ENCODE measurements at places on chromosomes 3 and 15.

GRCh38 chr3:139846729-139847128, 88.3 kb upstream of the CLSTN2 start:
- no peak for DNase-seq

DNA sequence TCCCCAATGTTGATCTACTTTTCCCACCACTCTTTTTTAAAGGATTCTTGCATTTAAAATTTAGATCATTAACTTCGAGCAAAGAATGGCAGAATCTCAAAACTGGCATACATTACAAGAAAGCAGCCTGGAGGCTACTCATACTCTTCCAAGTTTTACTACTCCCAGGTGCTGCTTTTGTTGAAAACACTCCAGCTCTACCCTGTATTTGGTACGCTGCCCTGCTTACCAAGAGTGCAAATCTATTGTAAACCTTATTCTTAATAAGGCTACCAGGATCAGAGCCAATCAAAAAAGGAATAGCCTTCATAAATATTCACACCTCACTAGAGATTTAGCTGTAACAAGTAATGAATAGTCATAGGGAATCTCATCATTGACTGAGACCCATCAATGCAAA, 11.6 kb upstream of the CNTN3 start:
- no peak for DNase-seq

GRCh38 chr15:83955806-83956265, 279.7 kb upstream of the GOLGA6L4 start:
- no peak for DNase-seq

DNA sequence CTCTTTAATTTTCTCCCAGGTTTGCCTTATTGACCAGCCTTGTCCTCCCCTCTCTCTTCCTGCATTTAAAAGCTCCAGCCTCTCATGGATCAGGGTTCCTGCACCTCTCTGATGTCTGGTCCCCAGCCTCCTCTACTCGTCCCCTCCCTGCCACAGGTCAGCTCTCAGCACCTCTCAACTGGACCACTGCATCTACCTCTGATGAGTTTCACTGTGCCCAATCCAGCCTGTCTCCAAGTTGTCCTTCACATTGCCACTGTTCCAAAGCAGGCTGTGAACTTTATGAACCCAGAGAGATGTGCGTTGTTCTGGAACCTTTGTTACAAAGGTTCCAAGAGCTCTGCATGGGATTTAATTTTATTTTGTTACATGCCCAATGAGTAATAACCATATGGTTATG, 76.6 kb downstream of the SLCO3A1 start:
- no peak for DNase-seq

DNA sequence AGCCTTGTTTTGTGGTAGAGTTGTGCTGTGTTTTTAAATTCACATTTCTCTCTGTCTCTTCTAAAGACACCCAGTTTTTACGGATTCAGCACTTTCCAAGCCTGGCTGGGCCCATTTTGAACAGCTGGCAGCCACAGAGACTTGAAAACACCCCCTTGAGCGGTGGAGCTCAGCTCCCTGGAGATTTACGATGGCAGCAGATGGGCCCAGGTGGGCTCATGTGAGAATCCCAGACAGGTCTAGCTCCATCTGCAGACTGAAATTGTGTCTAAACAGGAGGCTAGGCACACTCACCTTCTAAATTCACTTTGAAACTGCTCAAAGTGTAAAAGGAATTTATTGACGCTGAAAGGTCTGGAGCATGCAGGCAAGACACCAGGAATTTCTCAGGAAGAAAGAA, 232.0 kb upstream of the HES1 start:
- DNase-seq = no peak

DNA sequence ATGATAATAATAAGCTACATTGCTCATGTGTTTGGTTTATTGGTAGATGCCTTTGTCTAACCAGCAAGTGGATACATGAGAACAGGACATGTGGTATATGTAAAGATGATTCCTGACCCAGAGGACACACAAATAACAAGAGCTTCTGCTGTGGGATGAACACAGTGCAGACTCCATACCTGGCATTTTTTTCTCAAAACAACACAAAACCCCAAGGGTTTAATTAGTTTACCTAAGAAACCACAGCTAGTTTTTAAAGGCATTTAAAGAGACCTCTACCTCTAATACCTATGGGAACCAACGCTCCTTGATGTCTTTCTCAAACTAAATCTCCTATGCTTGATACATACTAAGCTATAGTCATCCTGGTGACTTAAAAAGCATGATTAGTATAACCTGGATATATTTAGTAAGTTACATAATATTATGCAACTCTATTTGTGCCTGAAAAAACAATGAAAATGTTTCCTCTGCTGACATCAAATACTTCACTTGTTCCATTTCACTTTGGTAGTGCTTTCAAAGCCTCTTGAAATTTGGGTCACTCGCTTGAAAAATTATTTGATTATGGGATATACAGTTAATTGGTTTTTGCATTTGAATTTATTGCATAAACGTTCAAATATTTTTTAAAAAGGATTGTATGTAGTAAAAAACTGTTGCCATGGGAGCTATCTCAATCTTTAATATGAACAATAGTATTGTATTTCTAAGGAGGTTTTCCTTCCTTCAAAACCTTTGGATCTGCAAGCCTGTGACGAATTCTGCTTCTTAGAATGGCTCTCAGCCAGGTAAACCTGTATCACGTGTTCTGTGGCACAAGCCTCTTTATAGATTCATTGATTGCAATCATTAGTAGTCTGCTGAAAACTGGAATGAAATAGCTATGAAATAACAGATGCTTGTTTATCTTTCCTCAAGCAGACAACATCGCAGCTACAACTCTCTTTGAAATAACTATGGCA, 233.0 kb upstream of the KCNMB2 start:
- no peak for DNase-seq

DNA sequence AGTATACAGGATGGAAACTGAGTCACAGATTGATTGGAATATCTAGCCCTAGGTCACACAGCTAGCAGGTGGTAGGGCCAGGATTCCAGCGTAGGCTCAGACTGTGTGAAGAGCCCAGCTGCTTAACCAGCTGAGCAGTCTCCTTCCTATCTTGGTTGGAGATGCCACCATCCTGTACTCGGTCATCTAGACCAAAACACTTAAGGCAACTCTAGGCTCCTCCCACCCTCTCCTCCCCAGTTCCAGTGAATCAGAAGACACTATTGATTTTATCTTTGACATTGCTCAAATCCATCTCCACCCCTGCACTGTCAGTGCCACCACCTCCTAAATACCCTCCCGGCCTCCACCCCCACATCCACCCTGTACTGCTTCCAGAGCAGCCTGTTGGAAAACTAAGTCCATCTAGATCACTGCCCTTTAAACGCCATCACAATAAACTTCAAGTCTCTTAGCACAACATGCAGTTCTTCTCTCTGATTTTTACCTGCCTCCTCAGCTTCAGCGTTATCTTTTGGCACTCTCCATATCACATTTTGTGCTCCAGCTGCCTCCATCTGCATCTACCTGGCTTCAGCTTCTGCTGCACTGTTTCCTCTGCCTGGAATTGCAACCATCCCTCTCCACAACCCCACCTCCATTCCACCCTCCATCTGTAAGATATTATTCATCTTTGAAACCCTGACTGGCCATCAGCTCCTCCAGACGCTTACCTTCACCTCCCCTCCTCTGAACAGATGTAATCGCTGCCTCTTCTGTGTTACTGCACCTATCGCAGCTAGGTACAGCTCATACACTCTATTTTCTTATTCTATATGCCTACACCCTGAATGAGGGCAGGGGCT, 86.8 kb upstream of the ACP3 start:
- no peak for DNase-seq

DNA sequence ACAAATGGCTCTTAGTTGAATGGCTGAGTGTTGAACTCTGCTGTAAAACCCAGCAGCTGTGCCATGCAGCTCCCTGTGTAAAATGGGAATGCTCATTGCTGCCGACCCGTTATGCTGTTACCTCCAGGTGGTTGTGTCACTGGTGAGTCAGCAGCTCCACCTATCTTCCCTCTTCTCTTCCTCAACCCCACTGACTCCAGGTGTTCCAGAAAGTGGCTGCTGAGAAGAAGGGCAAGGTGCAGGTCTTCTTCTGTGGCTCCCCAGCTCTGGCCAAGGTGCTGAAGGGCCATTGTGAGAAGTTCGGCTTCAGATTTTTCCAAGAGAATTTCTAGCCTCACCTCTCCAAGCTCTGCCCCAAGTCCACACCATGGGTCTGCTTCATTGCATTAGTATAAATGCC, 41.9 kb downstream of the NOX5 start:
- DNase-seq = no peak

- no peak for DNase-seq
These were observed 161.0 kb downstream of the PLD1 start for GRCh38 chr3:171649267-171649666.

DNA sequence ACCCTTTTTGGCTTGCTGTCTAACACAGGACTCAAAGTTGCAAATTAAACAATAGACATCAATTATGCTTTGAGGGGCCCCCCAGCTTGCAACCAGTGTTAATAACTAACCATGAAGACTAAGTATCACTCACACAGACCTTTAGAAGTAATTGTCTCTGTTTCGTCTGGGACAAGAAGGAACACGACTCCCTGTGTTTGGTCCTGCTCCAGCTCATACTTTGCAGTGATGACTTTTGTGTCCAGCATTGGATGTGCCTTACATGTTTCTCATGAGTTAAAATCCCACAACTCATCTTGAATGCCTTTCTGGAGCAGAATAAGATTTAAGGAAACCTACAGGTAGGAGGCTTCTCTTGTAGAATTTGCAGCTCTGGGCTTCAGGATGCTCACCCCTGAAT, 53.1 kb downstream of the GMNC start:
- DNase-seq = no peak

GRCh38 chr3:27542476-27542875, 58.3 kb upstream of the SLC4A7 start:
- no peak for DNase-seq

DNA sequence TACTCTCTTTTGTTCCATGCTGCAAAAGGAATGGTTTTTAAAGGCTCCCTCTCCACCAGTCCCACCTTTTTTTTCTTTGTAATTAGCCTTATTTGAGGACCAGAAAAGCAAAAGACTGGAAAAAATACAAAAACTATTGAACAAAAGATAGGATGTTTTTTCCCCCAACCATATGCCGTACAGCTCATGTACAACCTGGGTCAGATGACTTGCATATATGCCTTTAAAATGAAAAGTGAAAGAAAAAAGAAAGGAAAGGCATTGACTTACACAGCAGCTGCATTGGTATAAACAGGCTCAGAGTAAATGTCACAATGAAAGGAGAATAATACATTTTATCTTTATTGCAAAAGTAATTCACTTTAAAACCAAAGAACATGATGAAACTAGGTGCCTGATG, 69.5 kb upstream of the CMC1 start:
- no peak for DNase-seq

DNA sequence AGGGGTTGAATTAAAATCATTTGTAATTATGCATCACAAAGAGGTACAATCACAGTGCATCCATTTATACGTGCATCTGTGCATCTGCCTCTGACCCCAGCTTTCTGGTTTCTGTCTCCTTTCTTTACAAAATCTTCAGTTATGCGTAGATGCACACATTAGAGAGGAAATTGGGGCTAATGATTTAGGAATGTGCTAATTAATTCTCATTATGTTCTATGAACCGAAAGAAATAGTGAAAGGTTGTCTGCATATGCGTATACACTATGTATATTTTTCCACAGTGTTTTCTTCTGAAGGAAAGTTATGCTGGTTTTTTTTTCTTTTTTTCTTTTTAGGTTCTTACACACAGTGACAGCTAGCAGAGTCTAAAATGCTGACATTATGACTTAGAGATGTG, 71.6 kb downstream of the SAMMSON start:
- DNase-seq = no peak

GRCh38 chr3:179840985-179841384, 188.1 kb downstream of the USP13 start:
- DNase-seq = no peak

DNA sequence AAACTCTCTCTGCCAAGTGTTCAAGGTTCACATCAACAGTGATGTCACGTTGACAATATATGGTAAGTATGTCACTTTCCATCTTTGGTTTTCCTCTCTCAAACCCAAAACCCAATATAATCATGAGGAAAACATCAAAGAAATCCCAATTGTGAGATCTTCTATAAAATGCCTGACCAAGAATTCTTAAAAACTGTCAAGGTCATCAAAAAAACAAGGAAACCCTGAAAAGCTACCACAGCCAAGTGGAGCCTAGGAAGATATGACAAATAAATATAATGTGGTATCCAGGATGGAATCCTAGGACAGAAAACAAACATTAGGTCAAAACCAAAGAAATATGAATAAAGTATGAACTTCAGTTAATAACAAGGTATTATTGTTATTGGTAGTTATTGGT, 85.2 kb upstream of the CCDC39 start:
- DNase-seq = no peak

DNA sequence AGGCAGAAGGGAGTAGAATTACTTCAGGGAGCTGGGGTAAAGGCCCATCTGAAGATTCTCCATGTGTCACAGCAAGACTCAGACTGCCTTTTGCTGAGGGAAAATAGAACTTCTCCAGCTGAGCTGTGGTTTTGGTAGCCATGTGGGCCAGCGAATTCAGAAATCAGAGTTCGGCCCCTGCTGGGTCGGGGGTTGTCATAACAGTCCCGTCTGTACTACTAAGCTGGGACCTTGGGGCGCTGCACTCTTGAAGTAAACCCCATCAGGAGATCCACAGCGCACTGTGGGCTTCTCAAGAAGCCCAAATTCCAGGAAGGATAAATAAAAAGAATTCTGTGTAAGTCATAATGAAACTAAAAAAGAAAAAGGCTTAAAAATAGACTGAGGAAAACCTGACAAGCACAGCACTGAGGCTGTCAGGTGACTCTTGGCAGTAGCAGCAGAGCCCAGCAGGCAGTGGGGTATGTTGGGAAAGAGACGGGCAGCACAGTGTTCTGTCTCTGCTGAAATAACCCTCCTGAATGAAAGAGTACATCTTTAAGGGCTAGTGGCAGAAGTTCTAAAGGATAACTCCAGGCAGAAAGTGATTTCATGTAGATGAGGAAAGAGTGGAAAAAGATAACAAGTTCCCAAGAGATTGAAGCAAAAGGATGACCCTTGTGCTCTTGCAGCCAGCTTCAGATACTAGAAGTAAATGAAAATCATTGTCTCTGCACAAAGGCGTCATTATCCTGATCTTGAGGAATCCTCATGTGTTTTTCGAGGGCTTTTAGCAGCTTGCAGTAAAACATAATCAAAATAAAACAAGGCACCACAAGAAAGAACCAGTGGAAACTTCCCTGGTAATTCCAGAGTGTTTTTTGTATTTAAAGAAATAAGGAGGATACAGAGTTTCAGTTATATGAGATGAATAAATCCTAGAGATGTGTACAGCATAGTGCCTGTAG, 74.5 kb downstream of the RAB7A start:
- DNase-seq = no peak

- DNase-seq = no peak
These were observed 176.2 kb upstream of the TOPAZ1 start for GRCh38 chr3:44065311-44066094.
